ENCODE measurements at places on chromosomes 2 and 18.

- DNase-seq, result no peak
These were observed 718.3 kb downstream of the NRXN1 start for GRCh38 chr2:50313656-50314055.

DNA sequence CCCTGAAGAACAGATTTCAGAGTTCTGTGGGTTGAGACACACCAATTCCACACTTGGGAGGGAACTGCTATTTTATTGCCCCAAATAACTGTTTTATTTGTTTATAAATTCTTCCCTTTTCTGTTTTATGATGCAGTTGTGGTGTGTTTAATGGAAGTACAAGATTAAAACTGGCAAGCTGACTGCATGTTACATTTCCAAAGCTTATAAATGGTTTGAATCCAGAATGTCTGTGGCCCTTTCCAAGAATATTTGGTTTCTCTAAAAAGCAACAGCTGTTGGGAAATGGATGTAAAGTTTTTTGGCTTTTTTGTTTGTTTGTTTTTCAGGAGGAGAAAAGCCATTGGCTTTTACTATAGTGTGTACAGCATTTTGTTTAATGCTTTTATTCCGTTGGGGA is 234.5 kb downstream of the MTX2 start:
- no peak for DNase-seq

DNA sequence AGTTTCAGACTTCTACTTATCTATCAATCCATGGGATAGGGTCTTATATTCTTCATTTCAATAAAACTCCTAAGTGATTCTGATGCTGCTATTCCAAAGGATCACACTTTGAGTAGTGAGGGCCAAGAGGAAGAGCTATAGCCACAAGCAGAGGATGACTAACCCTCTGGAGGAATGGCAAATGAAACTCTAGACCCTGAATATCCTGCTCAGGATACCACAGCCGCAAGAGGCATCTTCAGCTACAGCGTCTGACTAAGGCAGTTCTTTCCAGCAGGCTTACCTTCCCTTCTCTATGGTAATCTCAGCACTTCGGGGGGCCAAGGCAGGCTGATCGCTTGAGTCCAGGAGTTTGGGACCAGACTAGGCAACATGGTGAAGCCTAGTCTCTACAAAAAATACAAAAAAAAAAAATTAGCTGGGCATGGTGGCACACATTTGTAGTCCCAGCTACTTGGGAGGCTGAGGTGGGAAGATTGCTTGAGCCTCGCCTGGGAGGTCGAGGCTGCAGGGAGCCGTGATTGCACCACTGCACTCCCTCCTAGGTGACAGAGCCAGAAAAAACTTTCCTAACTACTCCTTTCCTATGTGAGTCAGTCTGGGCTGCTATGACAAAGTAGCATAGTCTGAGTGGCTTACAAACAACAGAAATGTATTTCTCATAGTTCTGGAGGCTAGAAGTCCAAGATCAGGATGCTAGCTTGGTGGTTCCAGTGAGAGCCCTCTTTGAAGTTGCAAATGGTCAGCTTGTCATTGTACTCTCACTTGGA is 371.9 kb downstream of the IRS1 start:
- DNase-seq, result no peak

DNA sequence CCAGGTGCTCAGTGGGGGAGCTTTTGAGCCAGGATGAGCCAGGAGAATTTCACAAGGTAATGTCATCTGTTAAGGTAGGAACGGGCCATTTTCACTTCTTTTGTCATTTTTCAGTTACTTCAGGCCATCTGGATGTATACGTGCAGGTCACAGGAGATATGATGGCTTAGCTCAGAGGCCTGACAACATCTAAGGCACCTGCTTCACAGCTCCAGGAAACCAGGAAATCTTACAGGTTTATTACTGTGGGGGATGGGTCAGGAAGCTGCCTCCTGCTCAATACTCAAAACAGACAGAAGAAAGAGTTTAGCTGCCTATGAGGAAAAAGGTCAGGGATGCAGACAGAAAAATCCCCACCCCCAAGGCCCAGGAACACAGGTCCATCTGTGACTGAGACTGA is 364.3 kb upstream of the LRP1B start:
- no peak for DNase-seq

GRCh38 chr18:76265497-76266235 is 229.4 kb downstream of the ZNF516 start:
- no peak for DNase-seq

DNA sequence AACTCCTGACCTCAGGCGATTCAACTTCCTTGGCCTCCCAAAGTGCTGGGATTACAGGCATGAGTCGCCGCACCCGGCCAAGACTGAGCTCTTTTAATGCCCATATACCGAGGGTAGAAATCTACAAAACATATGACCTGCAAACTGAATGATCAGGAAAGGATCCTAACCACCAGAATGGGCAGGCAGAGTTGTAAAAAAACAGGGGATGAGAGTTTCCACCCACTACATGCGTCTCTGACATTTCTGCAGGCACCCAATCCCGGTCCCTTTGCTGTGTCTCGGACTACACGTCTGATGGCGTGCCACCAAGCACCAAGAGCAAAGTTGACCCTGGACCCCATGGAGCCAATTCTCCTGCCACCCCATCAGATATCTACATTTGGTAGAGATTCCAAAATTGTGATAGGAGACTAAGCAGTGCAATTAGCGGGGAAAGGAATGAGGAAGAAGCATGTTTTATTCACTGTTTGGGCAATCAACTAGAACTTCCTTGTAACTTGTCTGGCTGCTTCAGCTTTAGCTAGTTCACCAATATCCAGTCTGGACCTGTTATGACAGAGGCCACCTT is 74.1 kb downstream of the ATP8B1 start:
- DNase-seq, result no peak

GRCh38 chr2:85259879-85260278 is 67.9 kb downstream of the TGOLN2 start:
- DNase-seq, result no peak

DNA sequence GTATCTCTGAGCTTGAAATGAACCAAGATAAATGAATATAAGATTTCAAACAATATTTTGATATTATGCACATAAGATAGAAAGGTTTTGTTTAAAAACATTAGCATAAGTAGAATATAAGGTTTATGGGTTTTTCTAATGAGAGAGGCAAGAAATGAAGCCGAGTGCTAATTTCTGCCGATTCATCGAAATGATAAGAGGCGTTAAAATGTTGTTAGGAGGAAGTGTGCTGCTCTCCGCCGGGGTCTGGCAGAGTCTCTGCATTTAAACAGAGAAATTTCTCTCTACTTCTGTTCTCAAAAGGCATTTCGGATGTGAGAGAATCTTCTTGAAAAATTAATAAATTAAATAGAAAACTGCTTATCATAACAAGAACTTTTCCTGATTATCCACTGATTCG is 83.6 kb downstream of the MRPS9 start:
- DNase-seq, result no peak

DNA sequence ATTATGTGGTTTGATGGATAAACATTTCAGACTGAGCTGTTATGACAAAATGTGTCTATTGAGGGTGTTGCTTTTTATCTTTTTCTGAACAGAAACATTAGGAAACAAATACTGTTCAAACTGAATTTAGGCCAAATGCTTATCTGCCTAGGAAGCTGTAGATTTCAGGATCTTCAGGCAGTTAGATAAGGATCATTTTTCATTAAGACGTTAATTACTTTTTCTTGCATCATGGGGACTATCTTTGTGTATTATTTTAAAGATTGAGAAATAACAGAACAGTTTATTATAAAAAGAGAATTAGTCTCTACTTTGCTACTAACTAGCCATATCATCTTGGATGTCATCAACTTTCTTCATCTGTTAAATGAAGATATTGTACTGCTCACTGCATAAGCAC is 107.5 kb downstream of the TTC27 start:
- no peak for DNase-seq

GRCh38 chr2:189347540-189347939 is 93.7 kb upstream of the WDR75 start:
- peak; percentile 11 for DNase-seq
